ENCODE measurements at places on chromosomes 7 and 10.
A peak's percentile ranks its signal among the peaks of the same experiment; 100 is the strongest.

GRCh38 chr10:73588656-73589055, 2.5 kb downstream of the USP54 start:
- DNase-seq, result no peak

GRCh38 chr7:73718438-73718881, 1.0 kb downstream of the STX1A start:
- no peak for DNase-seq

DNA sequence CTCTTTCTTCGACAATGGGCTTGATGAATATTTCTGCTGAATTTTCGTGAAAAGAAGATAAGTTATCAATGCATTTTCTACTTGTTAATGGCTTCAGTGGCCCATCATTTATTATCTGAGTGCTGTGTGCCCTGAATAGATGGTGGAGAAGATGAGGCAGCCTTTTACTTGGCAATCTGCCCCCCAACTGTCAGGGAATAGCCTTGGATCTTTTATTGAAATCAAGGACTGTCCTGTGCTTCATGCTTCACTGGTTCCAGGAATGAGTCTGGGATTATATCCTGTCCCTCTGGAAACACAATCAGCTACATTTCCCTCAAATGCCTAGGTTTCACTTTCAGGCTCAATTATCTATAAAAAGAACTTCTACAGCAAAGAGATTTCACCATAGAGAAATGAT, 75.9 kb upstream of the NXPH1 start:
- no peak for DNase-seq

- no peak for DNase-seq
Measured at GRCh38 chr7:133822001-133822641, 305.0 kb upstream of the LRGUK start.

GRCh38 chr7:19489162-19489820, 219.5 kb downstream of the POLR1F start:
- DNase-seq, result no peak

DNA sequence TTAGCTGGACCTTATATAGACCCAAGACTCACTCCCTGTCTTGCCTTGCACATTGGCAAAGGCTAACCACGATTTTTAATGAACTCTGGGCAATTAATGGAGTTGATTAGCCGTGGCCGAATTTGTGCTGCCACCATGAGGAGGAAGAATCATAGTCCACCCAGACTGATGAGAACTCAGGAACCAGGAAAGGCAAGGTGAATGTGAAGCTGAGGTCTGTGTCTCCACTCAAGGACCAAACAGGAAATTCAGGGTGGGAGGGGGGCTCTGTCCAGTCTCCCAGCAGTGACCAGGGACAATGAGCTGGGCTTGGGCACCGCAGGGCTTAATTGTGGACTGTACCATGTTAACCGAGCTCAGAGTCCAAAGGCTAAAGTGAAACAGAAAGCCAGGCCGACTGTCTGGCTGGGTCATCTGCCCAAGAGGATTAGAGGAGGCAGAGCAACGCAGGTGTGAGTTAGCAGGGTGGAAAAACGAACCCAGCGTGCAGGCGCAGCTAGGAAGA, 127.0 kb upstream of the JCAD start:
- DNase-seq, result peak; percentile 12

DNA sequence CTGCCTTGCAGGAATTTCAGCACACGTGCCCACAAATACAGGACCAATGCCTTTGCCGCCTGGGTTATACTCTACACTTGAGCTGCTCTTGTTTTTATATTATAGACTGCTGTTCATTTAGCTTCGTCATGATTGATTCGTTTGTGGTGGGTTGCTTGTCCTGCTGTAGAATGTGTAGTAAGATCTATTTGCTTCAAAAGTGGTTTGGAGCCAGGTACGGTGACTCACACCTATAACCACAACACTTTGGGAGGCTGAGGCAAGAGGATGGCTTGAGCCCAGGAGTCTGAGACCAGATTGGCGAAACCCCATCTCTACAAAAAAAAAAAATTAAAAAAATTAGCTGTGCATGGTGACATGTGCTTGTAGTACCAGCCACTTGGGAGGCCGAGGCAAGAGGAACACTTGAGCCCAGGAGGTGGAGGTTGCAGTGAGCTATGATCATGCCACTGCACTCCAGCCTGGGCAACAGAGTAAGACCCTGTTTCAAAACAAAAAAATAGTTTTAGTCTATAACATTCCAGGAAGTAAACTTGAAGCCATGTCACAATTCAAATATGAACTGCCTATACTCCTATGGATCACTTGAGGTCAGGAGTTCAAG, 9.0 kb upstream of the RHBDD2 start:
- DNase-seq, result no peak

GRCh38 chr10:129809841-129810240, 154.2 kb downstream of the EBF3 start:
- no peak for DNase-seq

Data from transverse colon (tissue), 4 donors.